Stimulated activated CD8-positive, alpha-beta memory T cell treated with anti-CD3 and anti-CD28 coated beads, Interleukin-4, amount 100 ng/mL, for 48 hours (primary cell): ENCODE measurements at places on chromosomes 3 and 15.

DNA sequence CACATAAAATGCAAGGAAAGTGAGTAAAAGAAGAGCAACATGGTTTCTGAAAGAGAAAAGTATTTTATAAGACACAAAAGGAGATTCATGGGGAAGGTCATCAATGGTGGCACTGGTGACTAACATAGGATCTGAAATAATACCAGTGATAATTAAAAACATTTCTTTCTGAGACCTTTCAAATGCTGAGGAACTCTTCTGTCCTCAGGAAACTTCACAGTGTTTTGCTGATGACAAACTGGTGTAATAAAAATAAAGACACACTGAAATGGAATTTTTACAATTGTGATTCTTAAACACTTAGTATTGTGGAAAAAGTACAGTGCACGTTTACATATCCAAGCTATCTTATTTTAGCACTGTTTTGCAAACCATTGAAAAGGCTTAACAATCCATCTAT is 80.4 kb upstream of the ZBTB20 start:
- DNase-seq: no peak

DNA sequence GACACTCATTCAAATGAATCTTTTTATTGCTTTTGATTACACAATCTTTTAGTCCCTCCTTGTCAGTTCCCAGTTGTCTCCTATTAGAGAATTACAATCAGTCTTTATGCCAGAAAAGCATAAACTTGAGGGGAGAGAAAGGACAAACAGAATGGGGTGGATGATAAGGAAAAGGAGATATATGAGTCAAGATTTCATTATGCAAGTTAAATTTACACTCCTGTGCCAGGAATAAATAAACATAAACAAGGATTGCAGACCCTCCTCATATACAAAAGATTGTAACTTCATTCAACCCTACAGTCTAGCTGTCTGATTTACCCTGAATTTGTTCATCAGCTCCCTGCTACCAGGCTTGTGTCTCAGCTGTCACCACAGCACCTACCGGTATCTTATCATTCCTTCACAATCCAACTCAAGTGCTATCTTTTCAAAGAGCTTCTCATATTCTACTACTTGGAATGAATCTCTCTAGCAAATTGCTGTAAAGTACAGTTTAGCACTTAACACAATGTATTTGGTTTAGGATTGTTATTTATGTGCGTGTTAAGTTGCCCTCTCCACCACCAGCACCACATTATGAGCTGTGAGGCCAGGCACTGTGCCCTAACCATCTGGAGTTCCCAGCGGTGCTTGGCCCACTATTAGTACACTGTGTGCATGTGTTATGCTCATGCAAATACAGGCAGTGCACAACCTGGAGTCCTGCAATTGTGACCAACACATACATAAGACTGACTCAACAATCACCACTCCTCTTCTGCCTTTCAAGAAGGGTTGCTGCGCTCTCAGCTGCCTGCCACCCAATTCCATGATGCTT is 504.1 kb downstream of the TBL1XR1 start:
- no peak for DNase-seq

DNA sequence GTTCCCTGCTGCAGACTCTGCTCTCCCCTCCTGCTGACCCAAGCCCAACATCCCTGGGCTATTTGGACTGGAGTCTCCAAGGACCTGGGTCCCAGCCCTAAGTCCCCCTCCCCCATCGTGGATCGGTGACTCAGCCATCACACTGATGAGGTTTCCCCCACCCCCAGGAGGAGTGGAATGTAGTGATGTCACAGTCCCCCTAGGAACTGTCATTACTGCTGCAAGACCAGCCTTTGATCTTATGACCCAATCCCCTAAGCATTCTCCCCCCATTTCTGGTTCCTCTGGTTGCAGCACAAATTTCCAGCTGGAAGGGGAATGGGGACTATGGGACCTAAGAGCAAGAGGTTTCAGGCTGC is 63.4 kb upstream of the CSPG4 start:
- DNase-seq: no peak

- no peak for DNase-seq
Measured at GRCh38 chr3:122934251-122934650, 93.3 kb downstream of the SEMA5B start.

DNA sequence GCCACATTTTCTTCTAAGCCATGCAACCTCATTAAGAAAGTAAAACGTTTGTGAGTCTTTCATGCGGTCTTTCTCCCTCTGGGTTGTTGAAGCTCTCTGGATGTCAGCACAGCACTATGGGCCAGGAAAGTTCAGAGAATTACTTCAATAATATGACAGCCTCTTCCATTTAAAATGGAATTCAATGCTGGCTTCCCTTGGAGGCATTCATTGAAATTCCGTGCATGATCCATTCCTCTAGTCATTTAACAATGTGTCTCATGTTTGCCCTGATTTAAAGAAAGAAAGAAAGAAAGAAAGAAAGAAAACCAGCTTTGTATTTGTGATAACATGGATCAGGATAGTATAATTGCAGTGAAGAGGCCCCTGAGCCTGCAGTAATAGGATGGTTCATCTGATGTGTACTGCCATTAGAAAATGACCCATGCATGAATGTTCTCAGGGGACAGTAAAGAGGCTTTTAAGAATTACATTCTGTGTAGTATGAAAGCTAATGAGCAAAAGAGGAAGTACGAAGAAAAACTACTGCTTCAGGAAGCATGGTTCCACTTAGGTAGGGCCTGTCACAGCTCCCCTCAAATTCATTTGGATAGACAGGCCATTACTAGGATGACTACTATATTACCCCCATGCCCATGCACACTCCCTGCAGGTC is 146.0 kb downstream of the ARPP21 start:
- no peak for DNase-seq

- no peak for DNase-seq
Measured at GRCh38 chr15:57639306-57639705, 47.6 kb downstream of the MYZAP start.

GRCh38 chr15:56587686-56588085 is 122.7 kb upstream of the MNS1 start:
- no peak for DNase-seq

DNA sequence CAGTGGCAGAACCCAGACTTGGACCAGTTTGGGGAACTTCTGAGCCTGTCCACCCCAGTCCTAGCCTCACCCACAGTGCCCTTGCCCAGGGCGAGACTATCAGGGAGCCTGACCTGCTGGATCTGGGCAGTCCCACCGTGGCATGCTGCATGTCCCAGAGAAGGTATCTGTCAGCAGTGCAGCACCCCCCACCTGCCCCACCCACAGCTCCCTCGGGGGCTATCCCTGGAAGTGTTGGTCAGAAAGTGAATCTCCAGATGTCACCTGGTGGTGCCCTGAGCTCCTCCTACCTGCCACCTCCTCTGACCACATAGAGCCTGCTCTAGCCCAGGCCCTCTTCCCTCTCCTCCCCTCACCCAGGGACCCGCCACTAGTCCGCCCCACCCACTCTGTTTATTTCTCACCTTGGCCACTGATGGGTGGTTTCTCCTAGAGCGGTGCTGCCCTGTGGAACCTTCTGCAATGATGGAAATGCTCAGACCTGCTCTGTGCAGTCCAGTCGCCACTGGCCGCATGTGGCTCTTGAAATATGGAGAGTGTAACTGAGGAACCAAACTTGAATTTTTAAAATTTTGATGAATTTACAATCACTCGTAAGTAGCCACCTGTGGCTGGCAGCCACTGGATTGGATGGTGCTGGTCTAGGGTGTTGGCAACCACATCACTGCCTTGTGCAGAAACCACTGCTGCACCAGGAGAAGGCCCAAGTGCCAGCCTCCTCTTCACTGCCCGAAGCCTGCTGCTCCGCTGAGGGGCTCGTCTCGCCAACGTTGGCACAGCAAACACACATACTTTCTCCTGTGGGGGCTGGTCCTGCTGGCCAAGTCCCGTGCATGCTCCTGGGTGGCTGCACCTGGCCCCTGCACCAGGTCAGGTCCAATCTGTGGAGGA is 13.1 kb downstream of the HDAC11 start:
- DNase-seq: no peak
